Tibial nerve (tissue), 4 donors: ENCODE measurements at places on chromosomes 16 and 17. TPM values are rescaled to one million over a fixed set of nuclear protein-coding genes. Genes with fewer than 3 reads are reported as not detected.

- DNase-seq, result no peak
Measured at GRCh38 chr17:19485800-19486340, 47.8 kb upstream of the SLC47A1 start.

The ABCA6 gene
- 290 TPM for total RNA-seq

The CTRL gene
- 3.6 TPM for total RNA-seq

The SULT1A3 gene
- 55.3 TPM for total RNA-seq

The FBXL16 gene
- 4.6 TPM for total RNA-seq

- DNase-seq, result no peak
Measured at GRCh38 chr16:88506723-88507122, 53.6 kb downstream of the ZFPM1 start.

- DNase-seq, result no peak
Measured at GRCh38 chr17:7367083-7367482, 12.1 kb downstream of the TMEM95 start.

The MYO15A gene
- total RNA-seq, result 3.1 TPM

- no peak for DNase-seq
Measured at GRCh38 chr17:32742681-32743538, 134.0 kb downstream of the MYO1D start.

DNA sequence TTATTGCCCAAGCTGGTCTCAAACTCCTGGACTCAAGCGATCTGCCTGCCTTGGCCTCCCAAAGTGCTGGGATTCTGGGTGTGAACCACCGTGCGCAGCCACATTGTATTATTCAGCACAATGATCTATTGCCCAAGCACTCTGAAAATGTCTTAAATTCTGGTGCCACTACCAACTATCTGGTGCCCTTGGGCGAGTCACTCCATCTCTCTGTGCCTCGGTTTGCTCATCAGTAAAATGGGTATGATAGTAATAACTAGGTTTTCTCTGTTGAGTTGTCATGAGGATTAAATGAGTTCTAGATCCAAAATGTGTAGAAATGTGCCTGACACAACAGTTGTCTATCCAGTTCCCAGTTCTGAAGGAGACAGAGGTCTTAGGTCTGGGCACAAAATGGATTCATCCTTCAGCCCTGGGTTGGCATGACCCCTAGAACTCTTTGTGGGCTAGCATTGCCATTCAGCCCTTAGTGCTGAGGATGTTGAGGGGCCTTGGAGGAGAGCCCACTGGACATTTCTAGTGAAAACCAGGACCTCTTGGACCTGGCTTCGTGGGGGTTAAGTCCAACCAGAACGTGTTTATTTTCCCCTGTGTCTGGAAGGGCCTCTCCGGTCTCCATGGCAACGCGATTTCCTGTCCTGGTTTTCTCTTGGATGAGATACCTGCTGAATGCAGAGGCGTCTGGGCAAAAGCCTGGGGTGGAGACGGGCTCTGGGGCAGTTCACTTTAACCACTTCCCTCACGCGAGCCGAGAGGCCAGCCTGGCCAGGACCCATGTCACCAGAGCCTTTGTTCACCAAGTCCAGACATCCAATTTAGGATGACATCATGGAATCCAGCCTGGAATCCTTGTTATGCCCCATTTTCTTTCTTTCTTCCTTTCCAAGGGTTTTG, 43.7 kb upstream of the TNRC6A start:
- peak; percentile 24 for DNase-seq

DNA sequence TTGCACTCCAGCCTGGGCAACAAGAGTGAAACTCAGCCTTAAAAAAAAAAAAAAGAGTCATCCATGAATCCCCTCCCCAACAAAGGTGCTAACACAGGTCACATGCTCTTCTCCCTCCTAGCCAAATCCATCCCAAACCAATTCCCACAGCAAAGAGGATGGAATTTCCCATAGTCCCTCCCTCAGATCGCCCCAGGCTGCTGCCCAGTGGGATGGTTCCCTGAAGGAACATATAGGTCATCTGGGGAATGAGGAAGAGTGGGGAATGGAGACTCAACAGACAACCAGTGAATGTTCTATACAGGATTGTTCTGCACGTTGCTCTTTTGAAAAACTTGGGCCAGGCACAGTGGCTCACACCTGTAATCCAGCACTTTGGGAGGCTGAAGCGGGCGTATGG, 18.2 kb downstream of the LGALS3BP start:
- no peak for DNase-seq

The CIITA gene
- total RNA-seq, result 21.6 TPM

DNA sequence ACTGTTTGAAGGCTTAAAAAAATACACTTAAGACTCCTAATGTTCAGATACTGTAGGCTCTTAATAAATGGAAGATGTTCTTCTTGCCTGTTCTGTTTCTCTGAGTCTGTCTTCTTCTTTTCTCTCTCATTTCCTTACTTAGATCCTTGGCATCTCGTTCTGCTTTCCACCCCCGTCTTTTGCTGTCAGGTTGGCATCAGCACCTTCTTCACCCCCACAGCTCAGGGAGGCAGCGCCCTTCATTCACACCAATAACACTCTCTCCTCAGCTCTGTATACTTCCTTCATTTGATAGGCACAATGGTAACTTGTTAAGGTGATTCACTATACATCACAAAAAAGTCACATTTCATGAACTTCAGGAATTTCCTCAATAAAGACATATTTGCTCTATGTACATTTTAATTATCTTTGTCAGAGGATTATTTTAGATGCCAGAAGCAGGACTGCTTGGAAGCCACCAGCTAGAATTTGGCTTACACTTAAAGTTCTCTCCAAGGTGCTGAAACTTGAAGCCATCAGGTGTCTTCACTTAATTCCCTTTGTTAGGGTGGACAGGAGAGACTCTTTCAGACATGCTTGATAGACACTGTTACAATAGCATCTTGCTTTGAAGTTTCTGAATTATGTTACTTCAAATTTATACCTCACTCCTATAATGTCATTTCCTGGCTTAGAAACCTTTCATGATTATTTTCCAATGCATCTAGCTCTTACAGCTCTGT, 670.1 kb upstream of the C16orf82 start:
- DNase-seq, result no peak

DNA sequence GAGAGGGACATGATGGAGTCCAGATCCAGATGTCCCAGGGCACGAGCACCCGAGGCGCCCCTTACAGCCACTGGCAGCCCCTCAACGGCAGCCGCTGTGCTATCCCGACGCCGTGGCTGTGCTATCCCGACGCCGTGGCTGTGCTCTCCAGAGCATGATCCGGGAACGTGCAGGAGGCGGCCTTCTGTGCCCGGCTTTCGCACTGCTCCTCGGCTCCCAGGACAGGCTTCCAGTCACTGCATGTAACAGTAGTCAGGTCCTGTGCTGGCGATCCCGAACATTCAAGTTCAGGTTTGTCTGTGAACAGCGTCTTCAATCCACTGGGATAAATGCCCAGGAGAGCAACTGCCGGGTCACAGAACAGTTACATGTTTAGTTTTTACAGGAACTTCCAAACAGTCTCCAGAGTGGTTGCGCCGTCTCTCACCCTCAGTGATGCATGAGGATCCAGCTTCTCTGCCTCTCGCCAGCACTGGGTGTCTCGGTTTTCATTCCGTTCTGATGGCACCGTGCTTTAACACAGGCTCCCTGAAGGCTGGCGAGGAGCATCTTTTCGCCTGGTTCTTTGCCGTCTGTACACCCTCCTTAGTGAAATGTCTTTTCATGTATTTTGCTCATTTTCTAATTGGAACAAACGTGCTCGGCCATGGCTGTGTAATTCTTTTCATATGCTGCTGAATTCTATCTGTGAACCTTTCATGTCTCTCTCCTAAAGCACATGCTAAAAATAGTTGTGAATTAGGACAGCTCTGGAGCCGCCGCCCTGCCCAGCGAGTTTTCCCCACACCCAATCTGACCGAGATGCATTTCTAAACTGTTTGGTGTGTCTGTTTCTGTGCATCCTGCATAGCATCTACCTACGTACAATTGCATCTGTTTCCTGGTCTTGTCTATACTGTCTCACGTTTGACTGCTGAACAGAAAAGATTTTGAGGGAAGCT, 72.6 kb upstream of the METRNL start:
- no peak for DNase-seq

DNA sequence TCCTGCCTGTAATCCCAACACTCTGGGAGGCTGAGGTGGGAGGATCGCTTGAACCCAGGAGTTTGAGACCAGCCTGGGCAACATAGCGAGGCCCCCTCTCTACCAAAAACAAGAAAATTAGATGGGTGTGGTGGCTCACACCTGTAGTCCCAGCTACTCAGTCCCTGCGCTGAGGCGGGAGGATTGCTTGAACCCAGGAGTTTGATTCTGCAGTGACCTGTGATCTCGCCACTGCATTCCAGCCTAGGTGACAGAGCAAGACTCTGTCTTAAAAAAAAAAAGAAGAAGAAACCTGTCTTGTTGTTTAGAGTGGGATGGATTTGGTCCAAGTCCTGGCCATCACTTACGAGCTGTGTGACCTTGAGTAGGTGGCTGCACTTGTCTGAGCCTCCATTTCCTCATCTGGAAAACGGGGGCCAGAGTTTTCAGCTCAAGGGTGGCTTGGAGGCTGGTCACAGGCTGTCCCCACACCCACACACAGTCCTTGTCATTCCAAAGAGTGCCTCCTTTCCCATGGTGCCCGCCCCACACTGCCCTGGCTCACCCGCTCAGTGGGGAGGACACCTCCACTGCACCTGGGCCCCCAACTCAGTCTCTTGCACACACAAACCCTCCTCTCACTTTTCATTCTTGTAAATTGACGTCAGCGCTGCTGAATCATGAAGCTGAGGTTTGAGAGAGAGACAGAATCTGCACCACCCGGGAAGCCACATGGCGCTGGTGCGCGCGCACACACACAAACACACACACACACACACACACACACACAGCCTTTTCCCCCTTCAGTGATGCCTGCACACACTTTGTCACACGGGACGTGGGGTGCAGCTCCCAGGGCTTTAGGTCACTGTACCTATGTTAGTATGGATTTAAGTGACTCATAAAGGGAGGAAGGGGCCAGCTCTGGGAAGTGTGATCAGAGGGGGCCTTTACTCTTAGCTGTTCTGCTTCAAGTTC, 4.2 kb downstream of the SOCS1 start:
- no peak for DNase-seq

DNA sequence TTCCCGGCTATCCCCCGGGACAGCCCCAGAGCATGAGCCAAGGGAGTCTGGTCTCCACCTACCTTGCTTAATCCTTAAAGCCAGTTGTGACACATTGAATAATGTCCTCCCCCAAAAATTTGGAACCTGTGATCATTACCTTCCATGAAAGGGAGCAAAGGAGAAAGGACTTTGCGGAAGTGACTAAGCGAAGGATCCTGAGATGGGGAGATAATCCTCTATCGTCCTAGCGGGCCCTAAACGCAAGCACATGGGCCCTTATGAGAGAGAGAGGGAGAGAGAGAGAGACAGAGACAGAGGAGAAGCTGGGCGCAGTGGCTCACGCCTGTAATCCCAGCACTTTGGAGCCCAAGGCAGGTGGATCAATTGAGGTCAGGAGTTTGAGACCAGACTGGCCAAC, 9.5 kb downstream of the SPPL2C start:
- no peak for DNase-seq

- no peak for DNase-seq
Measured at GRCh38 chr17:45048795-45049563, 2.5 kb downstream of the DCAKD start.

DNA sequence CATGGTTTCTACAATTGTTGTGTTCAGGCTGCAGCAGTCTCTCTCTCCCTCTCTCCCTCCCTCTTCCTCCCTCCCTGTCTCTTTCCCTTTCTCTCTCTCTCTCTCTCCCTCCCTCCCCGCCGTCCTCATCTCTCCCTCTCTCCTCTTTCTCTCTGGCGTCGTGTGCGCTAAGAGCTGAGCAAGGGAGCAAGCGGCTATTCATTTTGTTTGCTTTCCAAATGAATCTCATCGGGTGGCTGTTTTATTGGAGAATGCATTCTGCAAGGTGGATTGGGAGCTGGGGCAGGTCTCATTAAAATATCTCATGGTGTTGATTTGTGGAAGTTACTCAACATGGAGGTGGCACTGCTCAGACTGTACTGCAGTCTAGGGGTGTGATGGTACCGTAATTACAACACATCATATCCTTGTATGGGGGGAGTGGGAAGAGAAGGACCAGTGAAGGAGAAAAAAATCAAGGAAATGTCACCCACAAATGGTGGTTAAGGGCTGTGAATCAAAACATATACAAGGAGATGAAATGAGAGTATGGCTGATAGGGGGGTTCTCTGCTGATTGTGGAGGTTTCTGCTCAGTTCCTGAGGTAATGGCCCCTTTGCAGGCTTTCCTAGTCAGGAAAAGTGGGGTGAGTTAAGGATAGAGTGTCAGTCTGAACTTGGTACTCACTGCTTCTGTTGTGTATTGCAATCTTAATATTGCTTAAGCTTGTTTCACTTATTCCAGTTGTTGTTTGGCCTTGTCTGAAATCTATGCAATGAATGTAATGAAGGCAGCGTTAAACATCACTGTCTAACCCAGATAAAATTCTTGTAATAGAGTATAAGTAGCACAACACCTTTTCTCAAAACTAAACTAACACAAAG, 2.7 kb downstream of the MSL1 start:
- DNase-seq, result peak; percentile 23

The ABCA9 gene
- 170 TPM for total RNA-seq

The FAM20A gene
- 9.4 TPM for total RNA-seq

- DNase-seq, result no peak
Measured at GRCh38 chr16:50834701-50835100, 92.8 kb downstream of the CYLD start.

The ZNF689 gene
- total RNA-seq, result 7.8 TPM

- DNase-seq, result no peak
Measured at GRCh38 chr16:54233615-54234014, 53.0 kb downstream of the IRX3 start.

DNA sequence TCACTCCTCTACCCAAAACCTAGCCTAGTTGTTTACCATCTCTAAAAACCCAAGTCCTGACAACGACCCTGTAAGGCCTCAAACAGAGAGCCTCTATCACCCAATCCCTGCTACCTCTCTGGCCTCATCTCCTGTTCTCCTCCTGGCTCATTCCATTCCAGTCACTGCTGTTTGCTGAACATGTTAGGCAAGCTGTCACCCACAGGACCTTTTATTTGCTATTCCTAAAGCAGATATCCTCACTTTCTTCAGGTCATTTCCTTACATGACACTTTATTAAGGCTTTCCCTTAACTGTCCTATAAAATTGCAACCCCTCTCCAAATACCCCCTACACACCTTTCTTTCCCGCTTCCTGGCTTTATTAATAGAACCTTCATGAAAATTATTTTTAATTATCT, 85.1 kb downstream of the KANSL1 start:
- DNase-seq, result no peak

The SNX20 gene
- total RNA-seq, result 2.4 TPM

DNA sequence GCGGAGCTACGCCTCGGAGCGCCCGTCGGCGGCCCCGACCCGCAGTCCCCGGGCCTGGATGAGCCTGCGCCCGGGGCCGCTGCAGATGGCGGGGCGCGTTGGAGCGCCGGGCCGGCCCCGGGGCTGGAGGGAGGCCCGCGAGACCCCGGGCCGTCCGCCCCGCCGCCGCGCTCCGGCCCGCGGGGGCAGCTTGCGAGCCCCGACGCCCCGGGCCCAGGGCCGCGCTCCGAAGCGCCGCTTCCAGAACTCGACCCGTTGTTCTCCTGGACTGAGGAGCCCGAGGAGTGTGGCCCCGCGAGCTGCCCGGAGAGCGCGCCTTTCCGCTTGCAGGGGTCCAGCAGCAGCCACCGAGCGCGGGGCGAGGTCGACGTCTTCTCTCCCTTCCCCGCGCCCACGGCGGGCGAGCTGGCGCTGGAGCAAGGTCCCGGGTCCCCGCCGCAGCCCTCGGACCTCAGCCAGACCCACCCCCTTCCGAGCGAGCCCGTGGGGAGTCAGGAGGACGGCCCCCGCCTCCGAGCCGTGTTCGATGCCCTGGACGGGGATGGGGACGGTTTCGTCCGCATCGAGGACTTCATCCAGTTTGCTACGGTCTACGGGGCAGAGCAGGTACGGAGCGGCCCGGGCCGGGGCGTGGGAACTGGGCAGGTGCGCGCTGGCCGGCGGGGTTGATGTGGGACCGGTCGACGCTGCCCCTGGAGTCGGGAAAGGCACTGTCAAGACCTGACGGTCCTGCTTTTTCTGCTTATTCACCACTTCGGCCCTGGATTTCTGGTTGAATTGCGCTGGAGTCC, 861 bp downstream of the RAB11FIP3 start:
- no peak for DNase-seq
